Left renal cortex interstitium (tissue), 4 donors: ENCODE measurements at places on chromosomes 4 and X. TPM values are rescaled to one million over a fixed set of nuclear protein-coding genes. Genes with fewer than 3 reads are reported as not detected.

The C4orf33 gene
- 15.4 TPM for polyA plus RNA-seq

The HERC3 gene
- polyA plus RNA-seq: 15.4 TPM

The DUSP21 gene
- not detected for polyA plus RNA-seq

The KIF4A gene
- polyA plus RNA-seq: 17.0 TPM

GRCh38 chrX:30806187-30806728 is 82.8 kb downstream of the TAB3 start:
- no peak for DNase-seq

DNA sequence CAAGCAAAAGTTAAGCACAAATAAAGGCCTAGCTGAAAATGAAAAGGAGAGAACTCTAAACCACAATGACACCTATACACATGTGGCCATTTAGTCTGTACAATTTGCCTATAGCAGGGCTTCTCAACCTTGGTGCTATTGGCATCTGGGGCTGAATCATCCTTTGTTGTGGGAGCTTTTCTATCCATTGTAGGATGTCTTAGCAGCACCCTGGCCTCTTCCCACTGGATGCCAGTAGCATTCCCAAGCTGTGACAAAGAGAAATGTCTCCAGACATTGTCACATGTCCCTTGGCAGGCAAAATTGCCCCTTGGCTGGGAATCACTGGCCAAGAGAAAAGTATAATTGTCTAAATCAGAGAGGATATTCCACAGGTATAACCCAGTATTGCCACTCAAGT is 13.5 kb upstream of the PRPS2 start:
- no peak for DNase-seq

DNA sequence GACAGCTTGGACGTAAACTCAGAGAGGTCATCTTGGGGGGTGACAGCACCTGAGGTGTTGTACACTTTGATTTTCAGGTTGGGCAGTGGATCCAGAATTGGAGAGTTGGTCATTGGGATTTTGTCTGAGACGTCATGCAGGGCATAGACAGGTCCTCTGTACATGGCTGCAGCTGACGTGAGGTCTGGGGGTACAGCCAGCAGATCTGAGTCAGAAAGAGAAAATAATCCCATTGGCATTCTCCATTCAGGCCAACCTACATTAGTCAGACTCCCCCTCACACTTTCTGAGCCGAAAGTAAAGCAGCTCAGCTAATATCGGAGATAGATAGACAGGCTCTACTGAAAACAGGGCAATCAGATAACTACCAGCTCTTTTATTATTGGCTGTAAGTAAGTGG is 329.7 kb downstream of the UNC5C start:
- DNase-seq: no peak

GRCh38 chrX:129235903-129236302 is 287.4 kb downstream of the SMARCA1 start:
- DNase-seq: no peak
